GM19239 (cell line): ENCODE measurements at places on chromosomes 12 and 14.

DNA sequence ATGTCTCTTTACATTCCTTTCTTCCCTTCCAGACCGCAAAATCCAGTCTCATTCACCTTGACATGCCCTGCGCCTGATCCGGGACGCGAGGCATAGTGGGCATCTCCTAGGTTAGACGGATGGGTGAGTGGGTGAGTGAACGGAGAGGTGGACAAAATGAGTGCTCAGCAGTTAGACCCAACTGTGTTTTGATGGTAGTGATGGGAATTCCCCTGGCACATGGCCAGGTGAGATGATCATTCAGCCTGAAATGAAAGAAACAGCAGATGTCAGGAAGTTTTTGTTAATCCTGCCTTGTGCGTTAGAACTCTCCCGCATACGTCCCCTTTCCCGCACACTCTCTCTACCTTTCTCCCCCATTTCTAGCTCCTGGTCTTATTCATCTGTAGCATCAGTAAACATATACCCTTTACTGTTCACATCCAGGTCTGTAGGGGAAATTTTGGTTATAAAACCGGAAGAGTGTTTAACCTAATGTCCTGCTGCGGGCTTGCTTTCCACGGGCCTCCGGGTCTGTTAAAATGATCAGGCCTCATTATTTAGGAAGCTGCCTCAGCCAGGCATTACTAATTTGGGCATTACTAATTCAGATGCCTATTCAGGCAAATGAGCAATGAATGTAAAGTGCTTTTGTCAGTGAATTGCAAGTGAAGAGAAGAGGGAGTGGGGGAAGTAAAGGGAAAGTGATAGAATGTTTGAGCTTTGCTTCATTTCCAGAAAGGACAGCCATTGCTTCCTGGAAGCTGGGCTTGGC, 172.8 kb downstream of the ETV6 start:
- DNase-seq = no peak

DNA sequence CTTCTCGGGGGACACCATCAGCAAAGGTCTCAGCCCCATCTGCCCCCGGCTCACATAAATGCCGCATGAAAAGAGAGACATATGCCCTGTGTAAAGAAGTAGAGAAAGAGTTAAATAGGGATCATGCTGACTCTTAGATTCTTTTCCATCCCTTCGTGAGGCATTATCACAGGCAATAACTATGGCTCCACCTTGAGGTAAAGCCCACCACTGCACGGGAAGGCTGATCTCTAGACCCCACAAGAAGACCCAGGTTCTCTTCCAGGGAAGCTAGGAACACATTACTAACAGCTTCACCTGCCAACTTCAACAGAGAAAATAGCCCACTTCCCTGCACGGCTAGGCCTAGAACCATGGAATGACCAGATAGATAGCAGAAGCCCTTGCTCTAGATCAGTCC, 14.1 kb upstream of the NOP2 start:
- DNase-seq = no peak

DNA sequence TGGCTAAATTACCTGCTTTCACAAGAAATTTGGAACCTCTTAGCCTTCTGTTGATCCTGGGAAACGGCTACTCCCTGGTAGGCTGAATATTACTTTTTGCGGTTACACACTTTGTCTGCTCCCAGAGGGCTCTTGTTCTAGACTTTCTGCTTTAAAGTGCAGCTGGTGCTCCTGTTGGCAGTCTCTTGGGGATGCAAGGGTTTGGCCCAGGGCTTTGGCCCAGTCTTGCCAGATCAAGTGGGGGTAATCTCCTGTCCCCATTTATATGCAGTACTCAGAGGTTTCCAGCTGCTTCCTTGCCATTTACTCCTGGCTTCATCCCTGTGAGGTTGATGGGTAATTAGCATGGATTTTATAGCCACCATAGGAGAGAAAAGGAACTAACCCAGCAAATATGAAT, 558.2 kb upstream of the MIS18BP1 start:
- DNase-seq = no peak

DNA sequence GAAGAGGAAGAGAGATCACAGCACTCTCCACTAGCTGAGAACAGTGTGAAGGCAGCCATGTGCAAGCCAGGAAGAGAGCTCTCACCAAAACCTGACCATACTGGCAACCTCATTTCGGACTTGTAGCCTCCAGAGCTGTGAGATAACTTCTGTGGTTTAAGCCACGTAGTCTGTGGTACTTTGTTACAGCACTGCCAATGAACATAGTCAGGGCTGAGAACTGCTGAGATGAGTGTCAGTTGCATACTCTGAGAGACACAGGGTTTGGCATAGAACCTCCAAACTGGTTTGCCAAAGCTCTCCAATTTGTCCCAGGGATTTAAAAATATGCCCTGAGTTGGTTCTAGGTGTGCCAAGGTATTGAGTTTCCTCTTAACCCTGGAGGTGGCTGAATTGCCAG, 218.6 kb downstream of the ATP23 start:
- no peak for DNase-seq

GRCh38 chr12:53336181-53336681, at the start of gene SP7:
Gene SP7 (minus strand): TSS chr12:53336354. CDS start chr12:53335646, 708 bp downstream.
- DNase-seq = no peak

DNA sequence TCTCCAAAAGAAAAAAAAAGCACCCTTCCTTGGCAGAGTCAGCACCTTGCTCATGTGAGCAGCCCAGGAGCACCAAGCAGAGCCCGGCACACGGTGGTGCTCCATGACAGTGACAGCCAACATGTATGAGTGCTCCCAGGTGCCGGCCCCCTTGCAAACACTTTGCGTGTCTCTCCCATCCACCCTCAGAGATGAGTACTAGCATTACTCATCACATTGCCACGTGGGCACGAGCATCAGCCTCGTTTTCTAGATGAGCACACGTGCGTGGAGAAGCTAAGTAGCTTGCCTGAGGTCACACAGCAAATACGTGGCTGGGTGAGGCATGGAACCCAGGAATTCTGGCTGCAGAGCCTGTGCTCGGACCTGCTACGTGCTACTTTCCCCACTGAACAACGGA, 177.9 kb upstream of the PRMT8 start:
- no peak for DNase-seq

- peak; percentile 71 for DNase-seq
Measured at GRCh38 chr12:110403146-110403975, at the start of gene ANAPC7. Gene ANAPC7 (minus strand): TSS chr12:110403708. CDS start chr12:110403627, 81 bp downstream.

GRCh38 chr12:124928095-124928911, 13.9 kb upstream of the UBC start:
- DNase-seq = no peak

- DNase-seq = no peak
Measured at GRCh38 chr14:101947577-101947903, 16.8 kb upstream of the DYNC1H1 start.

- DNase-seq = no peak
Measured at GRCh38 chr14:54490445-54491175, 1.8 kb upstream of the GMFB start.

- no peak for DNase-seq
Measured at GRCh38 chr12:105773471-105773870, 365.3 kb downstream of the NUAK1 start.

DNA sequence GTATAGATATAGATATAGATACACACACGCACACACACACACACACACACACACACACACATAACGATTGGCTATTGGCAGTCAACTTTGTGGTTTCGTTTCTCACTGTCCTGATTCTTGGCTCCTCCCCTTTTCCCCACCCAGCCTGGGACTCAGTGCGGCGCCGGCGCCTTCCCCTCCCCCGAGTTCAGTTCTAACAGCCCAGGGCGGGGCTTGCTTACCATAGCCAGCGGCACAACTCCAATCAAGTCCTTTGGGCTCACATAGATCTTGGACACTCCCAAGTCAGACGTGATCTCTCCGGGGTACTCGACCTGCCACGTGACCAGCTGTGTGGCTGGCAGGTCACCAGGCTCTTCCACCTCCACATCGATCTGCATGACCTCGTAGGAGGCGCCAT, 484.1 kb downstream of the GLT1D1 start:
- no peak for DNase-seq

GRCh38 chr12:88634008-88634407, 53.7 kb upstream of the KITLG start:
- no peak for DNase-seq

- DNase-seq = no peak
Measured at GRCh38 chr12:128766738-128767501, 56.8 kb downstream of the SLC15A4 start.

- no peak for DNase-seq
Measured at GRCh38 chr12:130087222-130087621, 75.0 kb upstream of the FZD10 start.
